ENCODE measurements at places on chromosomes 6 and 20.

- H3K27ac ChIP-seq = no peak overlapping the region
- no peaks in the 10 kb centered on the region for H3K4me1 ChIP-seq
- H3K27me3 ChIP-seq = no peaks in the 10 kb centered on the region
- no peak for DNase-seq
- H3K4me3 ChIP-seq = no peak overlapping the region
- no peaks in the 10 kb centered on the region for H3K36me3 ChIP-seq
Observed at GRCh38 chr6:161376367-161376766, 102.5 kb upstream of the AGPAT4 start.

GRCh38 chr6:125671323-125671722 is 78.1 kb upstream of the HEY2 start:
- peaks cover 7% of the 10 kb centered on the region for H3K4me1 ChIP-seq
- DNase-seq = no peak
- no peaks in the 10 kb centered on the region for H3K27me3 ChIP-seq
- H3K36me3 ChIP-seq = no peaks in the 10 kb centered on the region
- H3K27ac ChIP-seq = no peak overlapping the region
- no peak overlapping the region for H3K4me3 ChIP-seq

GRCh38 chr6:32945953-32946352 is 5.1 kb upstream of the HLA-DMB start:
- DNase-seq = no peak
- no peaks in the 10 kb centered on the region for H3K27me3 ChIP-seq
- H3K36me3 ChIP-seq = no peaks in the 10 kb centered on the region
- no peaks in the 10 kb centered on the region for H3K4me1 ChIP-seq
- H3K27ac ChIP-seq = no peak overlapping the region

DNA sequence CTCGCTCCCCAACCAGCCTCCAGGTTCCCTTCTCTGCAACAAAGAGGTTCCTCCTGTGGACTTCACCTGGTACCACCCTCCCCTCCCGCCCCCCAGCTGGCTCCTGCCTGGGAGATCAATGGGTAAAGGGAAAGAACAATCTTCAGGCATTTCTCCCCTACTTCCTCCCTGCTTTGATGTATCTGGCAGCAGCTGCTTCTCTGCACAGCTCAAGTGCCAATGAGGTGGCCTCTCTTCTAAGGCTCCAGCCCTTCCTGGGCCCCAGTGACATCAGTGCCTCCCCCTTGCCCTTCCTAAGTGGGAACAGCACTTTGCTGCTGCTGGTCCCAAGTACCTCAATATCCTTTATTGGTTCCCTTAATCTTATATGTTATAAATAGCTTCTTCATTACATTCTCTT is 23.5 kb downstream of the MOCS1 start:
- no peaks in the 10 kb centered on the region for H3K4me1 ChIP-seq
- peaks cover 34% of the 10 kb centered on the region for H3K36me3 ChIP-seq
- H3K27me3 ChIP-seq = no peaks in the 10 kb centered on the region
- no peak overlapping the region for H3K27ac ChIP-seq
- no peak overlapping the region for H3K4me3 ChIP-seq

DNA sequence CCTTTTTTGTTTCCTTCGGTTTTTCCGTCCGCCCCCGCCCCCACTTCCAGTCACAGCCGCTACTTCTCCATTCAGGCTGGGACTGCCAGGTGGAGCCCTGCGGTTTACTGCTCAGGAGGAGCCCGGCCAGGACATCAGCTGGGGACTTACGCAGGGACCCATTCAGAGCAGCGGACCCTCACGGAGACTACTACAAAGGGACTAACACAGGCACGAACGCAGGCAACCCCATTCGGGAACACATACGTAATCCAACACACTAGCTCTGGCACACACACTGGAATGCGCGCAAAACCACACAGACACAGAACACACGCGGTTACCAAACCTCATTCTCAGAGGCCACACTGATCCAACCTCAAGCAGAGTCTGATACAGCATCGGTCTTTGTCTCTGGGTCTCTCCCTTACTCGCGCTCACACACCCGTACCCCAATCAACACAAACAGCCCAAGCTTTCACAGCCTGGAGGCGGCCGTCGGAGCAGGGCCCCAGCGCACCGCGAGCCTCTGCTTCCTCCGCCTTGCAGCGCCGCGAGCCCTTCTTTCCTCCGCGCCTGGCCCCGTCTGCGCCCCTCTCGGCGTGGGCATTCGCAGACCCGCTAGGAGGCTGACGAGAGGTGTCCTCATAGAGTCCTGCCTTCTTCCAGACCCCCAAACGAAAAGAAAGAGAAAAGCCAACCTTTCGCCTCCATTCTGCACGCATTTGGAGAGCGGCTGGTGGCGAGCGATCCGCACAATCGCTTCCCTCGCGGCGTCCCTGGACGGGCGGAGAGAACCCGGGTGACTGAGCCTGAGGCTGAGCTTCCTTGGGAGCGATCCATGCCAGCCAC is 1.1 kb upstream of the SLC32A1 start:
- H3K4me3 ChIP-seq = peak overlapping the region; percentile 49
- peaks cover 84% of the 10 kb centered on the region for H3K27me3 ChIP-seq
- peak; percentile 46 for DNase-seq
- H3K4me1 ChIP-seq = peaks cover 6% of the 10 kb centered on the region

DNA sequence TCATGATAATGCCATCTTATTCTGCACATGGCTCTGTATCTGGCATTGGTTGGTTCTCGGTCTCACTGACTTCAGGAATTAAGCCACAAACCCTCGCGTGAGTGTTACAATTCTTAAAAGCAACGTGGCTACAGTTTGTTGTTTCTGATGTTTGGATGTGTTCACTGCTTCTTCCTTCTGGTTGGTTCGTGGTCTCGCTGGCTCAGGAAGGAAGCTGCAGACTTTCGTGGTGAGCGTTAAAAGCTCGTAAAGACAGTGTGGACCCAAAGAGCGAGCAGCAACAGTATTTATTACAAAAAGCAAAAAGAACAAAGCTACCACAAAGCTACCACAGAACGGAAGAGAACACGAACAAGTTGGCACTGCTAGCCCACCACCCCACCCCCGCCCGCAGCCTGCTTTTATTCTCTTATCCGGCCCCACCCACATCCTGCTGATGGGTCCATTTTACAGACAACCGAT is 51.1 kb downstream of the MYLIP start:
- H3K4me3 ChIP-seq = no peak overlapping the region
- H3K27ac ChIP-seq = no peak overlapping the region

DNA sequence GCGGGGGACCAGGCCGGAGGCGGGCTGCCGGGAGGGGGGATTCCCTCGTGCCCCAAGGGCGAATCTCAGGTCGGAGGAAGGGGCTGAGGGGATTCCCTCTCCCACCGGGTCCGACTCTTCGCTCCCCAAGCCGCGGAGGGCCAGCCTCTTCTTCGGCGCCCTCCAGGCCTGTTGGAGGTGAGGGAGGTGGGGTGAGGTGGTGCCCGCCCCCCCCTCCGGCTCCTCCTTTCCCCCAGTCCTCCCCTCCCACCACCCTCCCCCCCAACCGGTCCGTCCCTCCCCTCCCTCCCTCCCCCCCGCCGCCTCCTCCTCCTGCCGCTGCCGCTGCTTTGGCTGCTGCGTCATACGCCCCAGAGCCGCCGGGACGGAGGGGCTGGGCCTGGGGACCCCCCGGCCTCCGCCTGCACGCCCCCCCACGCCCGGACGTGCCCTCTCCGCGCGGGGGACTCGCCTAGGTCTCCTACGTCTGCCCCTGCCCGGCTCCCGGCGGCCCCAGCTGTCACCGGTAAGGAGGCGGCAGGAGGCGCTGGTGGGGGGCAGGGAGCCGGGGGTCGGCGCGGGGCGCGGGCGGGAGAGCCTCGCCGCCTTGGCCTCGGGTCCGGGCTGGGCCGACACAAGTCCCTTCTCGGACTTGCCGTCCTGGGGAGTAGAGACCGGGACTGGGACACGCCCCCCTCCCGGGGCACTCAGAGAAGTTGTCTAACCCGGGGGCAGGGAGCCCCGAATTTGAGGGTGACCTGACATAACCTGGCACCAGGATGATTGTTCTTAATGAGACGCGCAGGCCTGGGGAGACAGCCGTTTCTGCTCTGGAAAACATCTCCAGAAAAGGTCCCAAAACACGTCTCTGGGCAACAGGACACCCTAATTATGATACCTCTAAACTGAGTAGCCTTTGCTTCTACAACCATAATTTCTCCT is at the start of gene PHF1:
Gene PHF1 (plus strand): TSS at position 304 of the 921 bp plus-strand sequence. CDS start 1,250 bp downstream, outside the sequence.
- H3K4me3 ChIP-seq = peak within 1 kb of the TSS; percentile 86
- peaks cover 67% of the 10 kb centered on the region for H3K36me3 ChIP-seq
- no peaks in the 10 kb centered on the region for H3K4me1 ChIP-seq
- DNase-seq = no peak
- H3K27ac ChIP-seq = peak within 1 kb of the TSS; percentile 43
- H3K27me3 ChIP-seq = no peaks in the 10 kb centered on the region

DNA sequence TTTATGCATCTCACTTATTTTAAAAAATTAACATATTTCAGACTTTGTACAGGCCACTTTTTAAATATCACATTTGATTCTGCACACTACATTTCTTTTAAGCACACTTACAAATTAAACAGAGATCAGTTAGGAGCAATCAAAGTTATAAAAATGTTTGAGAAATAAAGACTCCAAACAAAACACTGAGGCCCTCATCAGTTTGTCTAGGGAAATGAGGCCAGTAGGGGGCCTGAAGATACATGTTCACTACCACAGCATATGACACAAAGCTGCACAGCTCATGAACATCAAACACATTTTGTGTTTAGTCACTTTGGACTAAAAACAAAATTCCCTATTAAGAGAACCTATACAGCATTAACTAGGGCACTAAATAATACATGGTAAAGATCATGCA is 180.5 kb downstream of the PDE7B start:
- no peak overlapping the region for H3K27ac ChIP-seq
- no peak for DNase-seq
- H3K4me1 ChIP-seq = no peaks in the 10 kb centered on the region
- no peak overlapping the region for H3K4me3 ChIP-seq

DNA sequence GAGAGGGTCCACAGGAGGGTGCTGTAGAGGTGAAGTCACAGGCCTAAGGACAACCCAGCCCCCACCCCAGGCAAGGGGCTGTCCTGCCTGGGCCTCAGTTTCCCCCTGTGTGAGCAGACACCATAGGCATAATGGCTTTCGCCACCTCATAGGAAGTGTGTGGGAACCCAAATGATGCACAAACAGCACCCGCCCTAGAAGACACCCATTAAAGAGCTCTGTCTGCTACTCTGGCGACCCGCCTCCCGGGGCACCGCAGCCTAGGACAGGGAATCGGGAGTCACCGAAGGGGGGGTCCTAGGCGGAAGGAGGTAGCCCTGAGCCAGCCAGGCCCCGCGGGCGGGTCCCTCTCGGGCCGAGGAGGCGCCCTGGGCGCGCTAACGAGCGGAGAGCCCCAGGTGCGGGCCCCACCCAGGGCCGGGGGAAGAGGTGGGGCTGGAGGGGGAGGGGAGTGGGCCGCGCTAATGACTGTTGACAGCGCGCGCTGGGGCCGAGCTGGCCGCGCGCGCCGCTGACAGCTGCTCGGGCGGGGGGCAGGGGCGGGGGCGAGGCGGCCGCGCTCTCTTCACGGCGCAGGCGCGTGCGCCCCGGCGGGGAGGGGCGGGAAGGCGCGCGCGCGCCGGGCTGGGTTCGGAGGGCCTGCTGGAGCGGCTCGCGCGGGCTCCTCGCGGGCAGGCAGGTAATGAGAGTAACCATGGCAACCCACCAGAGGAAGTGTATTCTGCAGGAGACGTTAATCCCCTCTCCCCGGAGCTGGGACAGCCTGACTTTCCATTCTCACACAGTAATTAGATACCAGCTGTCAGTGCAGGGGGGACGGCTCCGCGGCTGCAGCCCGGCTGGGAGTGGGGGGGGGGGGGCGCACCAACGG is 48.9 kb downstream of the NOL4L start:
- H3K4me1 ChIP-seq = no peaks in the 10 kb centered on the region
- no peak overlapping the region for H3K27ac ChIP-seq
- peak overlapping the region; percentile 63 for H3K4me3 ChIP-seq
- H3K27me3 ChIP-seq = peaks cover 3% of the 10 kb centered on the region

DNA sequence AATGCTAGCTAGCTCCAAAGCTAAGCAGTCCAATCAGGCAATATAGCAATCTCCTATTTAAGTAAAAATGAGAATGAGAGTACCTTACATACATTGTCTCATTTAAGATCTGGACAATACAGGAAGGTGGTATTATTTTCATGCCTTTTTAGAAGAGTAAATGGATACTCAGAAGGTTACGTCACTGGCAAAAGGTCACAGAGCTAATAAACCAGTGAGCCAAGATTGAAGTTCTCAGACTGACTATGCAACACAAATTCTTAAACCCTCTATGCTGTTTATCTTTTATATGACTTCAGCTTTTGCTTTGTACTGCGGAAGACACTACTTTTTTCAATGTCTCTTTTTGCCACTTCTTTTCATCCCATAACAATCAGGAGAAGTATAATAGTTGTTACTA is 135.2 kb upstream of the PRL start:
- no peaks in the 10 kb centered on the region for H3K27me3 ChIP-seq
- no peak for DNase-seq
- no peaks in the 10 kb centered on the region for H3K4me1 ChIP-seq

DNA sequence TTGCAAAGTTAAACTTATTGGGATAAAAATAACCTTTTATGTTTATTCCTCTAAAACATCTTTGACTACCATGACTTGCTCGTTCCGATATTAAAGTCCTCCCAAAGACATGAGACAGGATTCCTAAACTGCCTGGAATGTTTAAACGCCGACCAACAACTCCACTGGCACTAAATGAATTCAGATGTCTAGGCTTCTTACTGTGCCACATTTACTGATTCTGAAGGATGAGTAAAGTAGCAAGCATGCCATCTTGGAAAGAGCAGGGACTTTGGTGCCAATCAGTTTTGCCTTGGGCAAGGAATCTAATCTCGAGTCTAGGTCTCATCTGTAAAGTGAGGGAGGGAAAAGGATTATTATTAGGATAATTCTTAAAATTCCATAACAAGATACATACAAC is 25.3 kb downstream of the MBOAT1 start:
- no peaks in the 10 kb centered on the region for H3K4me1 ChIP-seq
- no peak overlapping the region for H3K4me3 ChIP-seq
- DNase-seq = no peak
- H3K36me3 ChIP-seq = peaks cover 16% of the 10 kb centered on the region
- no peaks in the 10 kb centered on the region for H3K27me3 ChIP-seq

- no peak for DNase-seq
- H3K27ac ChIP-seq = no peak overlapping the region
- H3K4me1 ChIP-seq = no peaks in the 10 kb centered on the region
- H3K4me3 ChIP-seq = peak overlapping the region; percentile 57
Observed at GRCh38 chr20:60254901-60255411, 296.7 kb downstream of the CDH26 start.

GRCh38 chr20:44586289-44586911 is 4.0 kb downstream of the PKIG start:
- DNase-seq = no peak
- no peak overlapping the region for H3K4me3 ChIP-seq
- peaks cover 7% of the 10 kb centered on the region for H3K36me3 ChIP-seq
- H3K4me1 ChIP-seq = peaks cover 15% of the 10 kb centered on the region
- H3K27me3 ChIP-seq = no peaks in the 10 kb centered on the region

DNA sequence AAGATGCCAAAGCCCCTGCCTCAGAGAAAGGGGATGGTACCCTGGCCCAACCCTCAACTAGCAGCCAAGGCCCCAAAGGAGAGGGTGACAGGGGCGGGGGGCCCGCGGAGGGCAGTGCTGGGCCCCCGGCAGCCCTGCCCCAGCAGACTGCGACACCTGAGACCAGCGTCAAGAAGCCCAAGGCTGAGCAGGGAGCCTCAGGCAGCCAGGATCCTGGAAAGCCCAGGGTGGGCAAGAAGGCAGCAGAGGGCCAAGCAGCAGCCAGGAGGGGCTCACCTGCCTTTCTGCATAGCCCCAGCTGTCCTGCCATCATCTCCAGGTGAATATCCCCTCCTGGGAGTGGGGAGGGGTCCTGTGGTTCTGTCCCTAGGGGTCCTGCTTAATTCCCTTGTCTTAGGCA is 1.1 kb downstream of the MYLK2 start:
- no peak for DNase-seq
- no peaks in the 10 kb centered on the region for H3K36me3 ChIP-seq
- H3K27me3 ChIP-seq = no peaks in the 10 kb centered on the region
- no peaks in the 10 kb centered on the region for H3K4me1 ChIP-seq

- H3K27me3 ChIP-seq = no peaks in the 10 kb centered on the region
- no peak for DNase-seq
- H3K4me1 ChIP-seq = no peaks in the 10 kb centered on the region
- no peak overlapping the region for H3K4me3 ChIP-seq
Observed at GRCh38 chr6:20497216-20498040, 36.8 kb upstream of the CDKAL1 start.
